ENCODE measurements at places on chromosomes 16 and 17. TPM values are rescaled to one million over a fixed set of nuclear protein-coding genes. Genes with fewer than 3 reads are reported as not detected.

The CNGB1 gene
- total RNA-seq, result 7.3 TPM

The LPO gene
- total RNA-seq, result 0.21 TPM

The FOXC2 gene
- total RNA-seq, result 0.78 TPM

The MCRIP2 gene
- 19.8 TPM for total RNA-seq

The TMEM235 gene
- not detected for total RNA-seq

The SLC35G6 gene
- total RNA-seq, result not detected

The TMED6 gene
- total RNA-seq, result under 0.01 TPM

The RAI1 gene
- total RNA-seq, result 31.5 TPM

The LRRC75A gene
- under 0.01 TPM for total RNA-seq

The ABCC12 gene
- total RNA-seq, result not detected

The ATMIN gene
- 57.8 TPM for total RNA-seq

The HOXB9 gene
- not detected for total RNA-seq
